ENCODE measurements at places on chromosomes 12 and 14.
A peak's percentile ranks its signal among the peaks of the same experiment; 100 is the strongest.

DNA sequence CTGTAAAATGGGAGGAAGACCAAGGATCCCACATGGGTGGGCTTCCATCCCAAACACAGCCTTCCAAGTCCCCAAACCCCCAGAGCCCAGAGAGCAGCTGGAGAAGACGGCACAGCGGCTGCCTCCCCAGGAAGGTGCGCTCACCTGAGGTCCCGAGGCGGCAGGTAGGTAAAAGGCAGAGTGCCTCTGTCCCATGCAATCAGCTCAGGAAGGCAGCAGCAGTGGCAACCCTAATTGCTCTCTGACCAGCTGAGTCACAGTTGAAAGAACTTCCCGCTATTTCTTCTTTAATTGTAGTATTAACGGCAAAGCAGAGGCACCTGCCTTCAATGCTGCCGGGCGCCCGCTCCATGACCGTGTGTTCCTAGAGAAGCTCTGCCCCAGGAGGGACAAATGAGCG lies 91.1 kb upstream of the BCL11B start:
- DNase-seq, result no peak

DNA sequence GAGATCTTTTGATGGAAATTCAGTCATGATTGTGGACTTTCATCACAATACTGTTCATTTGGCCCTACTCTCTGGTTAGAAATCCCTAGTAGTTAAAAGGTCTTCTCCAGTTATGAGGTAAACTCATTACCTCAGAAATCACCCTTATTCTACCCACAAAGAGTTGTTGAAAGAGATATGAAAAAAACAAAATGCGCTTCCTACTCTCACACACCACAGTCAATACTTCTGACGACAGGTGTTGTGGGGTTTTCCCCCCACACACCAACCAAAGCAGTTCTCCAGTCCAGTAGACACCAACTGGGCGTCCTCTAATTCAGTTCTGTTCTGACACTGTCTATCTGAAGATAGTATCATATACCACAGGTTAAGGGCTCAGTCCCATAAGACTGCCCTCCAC lies 54.9 kb downstream of the TRMT5 start:
- DNase-seq, result no peak

- no peak for DNase-seq
Measured at GRCh38 chr14:55707365-55707804, 127.4 kb downstream of the KTN1 start.

DNA sequence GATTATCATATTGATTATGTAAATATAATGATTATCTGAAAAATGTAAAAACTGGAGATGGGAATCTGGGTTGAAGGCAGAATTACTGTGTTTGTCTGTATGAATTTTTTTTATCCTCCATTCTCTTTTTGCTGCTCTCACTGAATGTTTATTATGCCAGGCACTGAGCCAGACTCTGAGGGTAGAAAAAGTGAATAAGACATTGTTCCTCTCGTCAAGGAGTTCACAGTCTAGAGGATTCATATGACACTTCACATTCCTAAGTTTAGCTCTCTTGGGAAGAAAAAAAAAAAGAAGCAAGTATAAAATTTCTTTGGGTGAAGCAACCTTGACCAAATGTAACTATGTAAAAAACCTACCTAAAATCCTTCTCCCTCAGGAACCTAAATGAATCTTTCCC lies 120.9 kb upstream of the LMO3 start:
- no peak for DNase-seq

DNA sequence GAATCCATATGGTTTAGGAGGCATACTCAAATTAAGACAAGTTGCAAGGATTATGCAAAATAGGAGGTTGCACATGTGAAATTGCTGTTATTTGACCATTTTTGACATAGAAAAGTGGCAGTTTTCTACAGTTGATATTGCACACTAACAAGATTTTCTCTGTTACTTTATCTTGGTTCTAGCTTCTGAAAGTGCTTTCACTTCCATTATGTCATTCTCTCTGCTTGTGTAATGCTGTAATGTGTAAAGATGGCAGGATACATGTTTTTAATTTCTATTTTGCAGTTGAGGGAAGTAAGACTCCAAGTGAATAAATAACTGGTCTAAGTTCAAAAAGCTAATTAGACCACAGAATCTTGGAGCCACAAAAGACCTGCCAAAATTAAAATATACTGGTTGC lies 60.6 kb downstream of the MYRFL start:
- DNase-seq, result no peak

DNA sequence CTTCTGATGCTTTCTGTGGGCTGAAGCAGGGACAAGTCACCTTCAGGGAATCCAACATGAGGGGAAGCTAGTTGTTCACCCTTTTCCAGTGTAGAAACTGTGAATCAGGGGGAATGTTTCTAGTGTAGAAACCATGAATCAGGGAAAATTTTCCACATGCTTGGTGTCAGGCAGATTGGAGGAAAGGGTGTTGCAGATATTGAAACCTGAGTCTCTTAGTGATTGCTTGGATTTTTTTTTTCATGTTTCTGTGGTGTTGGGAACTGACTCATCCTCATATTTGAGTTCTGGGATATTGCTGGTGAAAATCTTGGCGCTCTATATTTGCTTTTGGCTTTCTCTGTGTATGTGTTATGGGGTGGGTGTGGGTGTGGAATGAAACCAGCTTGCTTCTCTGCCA lies 144.5 kb upstream of the FBXO33 start:
- DNase-seq, result no peak

DNA sequence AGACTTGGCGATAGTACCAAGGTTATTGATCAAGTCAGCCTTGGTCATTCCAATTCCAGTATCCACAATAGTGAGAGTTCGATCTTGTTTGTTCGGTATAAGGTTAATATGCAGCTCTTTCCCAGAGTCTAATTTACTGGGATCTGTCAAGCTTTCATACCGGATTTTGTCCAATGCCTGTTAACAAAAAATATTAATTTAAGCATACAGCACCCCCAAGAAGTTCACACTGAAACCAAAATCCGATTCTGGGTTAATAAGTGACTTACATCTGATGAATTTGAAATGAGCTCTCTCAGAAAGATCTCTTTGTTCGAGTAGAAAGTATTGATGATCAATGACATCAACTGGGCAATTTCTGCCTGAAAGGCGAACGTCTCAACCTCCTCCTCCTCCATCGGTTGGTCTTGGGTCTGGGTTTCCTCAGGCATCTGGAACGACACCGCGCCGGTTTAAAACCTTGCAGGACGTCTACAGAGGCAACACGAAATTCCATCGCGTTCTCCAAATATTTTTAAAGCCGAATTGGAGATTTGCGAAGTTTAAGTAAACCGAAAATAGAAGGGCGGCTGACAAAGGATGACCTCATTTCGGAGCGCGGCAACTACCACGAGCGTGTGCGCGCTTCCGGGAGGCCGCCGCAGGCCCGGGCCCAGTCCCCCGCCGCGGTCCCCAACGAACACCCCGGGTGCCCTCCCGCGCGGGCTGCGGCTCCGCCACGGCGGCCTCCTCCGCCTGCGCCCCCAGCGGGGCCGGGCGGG lies 716 bp downstream of the HSP90AA1 start:
- DNase-seq, result no peak

GRCh38 chr12:116172224-116172849 lies 105.2 kb downstream of the MED13L start:
- DNase-seq, result no peak

DNA sequence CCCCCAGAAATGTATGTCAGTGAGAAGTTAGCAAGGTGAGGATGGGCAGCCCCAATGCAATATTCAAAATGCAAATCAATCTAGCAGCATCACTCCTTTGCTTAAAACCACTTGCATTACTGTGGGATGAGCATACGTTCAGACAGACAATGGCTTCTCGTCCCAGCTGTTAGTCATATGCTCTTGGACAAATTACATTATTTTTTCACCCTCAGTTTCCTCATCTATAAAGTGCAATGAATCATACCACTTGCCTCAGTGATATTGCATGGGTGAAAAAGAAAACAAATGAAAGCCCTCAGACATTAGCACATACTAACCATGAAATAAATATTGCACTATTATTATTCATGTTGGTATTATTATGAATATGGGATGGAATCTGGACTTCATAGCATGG lies 132.3 kb downstream of the C12orf75 start:
- DNase-seq, result no peak

DNA sequence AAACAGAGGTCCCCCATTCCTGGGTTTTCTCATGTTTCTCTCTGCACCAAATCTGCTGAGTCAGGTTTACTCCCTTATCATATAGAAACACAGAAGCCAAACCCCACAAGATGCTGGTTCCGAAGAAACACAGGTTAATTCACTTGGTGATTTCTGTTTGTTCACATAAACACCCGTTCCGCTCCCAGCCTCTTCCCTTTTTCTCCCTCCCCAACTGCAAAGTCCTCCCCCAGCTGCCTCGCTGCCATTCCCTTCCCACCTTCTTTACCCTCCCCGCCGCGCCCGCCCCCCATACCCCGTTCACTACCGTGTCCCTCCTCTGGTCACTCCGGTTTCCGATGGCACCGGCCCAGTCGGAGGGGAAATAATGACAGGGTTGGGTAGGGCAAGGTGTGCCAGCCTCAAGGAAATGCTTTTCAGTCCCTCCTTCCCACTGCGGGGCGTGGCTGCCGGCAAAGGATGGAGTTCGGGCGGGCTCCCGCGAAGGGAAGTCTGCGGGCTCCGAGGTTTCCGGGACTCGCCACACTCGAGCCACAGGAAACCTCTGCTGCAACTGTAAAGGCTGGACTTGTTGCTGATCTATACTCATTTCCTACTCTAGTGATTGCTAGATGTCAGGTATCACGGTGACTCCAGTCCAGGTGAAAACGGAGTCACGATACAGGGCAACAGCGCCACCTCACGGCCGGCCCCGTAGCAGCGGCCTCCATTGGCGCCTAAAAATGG lies at the start of gene STYK1:
STYK1 (minus strand) TSS at position 394 of the 726 bp plus-strand sequence. CDS start 39,434 bp downstream, outside the sequence.
- DNase-seq, result peak; percentile 59

- DNase-seq, result no peak
Measured at GRCh38 chr14:22432348-22432976, 156.6 kb downstream of the DAD1 start.

DNA sequence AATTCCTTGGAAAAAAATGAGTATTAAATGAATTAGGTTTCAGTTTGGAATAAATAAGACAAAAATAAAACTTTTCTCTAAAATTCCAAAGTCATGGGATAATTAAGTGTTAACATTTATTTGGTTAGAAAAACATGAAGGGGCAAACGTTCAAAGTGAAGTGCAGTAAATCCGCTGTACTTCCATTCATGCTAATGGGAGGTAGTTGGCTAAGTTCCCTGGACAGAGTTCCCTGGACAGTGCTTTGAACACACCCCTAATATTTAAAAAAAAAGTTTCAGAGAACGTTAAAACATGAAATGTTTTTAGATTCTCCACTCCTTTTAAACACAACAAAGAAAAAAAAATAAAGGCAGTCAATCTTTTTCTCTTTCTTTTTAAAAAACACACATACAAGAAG lies 16.3 kb downstream of the ALX1 start:
- DNase-seq, result no peak

- DNase-seq, result no peak
Measured at GRCh38 chr14:64841121-64841651, 38.5 kb downstream of the SPTB start.

DNA sequence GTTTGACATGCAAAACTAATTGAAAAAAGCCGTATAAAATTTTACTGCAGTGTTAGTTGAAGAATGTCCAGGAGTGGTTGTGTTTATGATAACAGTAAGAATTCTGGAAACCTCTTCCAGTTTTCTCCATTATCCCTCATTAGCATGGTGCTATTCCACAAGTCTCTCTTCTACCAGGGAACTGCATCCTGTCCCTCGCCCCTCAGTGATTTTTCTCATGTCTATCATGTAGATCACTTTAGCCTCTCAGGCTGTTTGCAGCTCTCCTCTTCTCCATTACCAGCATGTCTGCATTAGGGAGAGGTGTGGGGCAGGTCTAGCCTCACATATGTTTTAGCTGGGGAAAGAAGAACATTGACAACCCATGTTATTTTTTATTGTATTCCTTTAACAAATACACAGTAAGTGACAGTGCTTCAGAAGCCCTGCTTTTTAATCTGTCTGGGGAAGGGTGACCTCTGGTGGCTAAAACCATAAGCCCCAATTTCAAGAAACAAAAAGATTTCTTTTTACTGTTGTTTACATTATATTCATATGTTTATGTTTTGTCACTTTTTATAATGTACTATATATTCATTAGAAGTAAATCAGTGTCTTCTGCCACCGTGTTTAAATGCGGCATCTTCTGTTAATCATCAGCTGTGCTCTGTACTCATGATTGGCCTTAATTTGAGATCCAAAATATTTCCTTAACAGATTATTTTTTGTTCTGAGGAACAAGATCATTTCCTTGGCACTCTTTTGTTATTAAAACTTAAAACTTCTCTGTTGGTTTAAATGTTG lies 70.7 kb downstream of the RASSF8 start:
- DNase-seq, result no peak

DNA sequence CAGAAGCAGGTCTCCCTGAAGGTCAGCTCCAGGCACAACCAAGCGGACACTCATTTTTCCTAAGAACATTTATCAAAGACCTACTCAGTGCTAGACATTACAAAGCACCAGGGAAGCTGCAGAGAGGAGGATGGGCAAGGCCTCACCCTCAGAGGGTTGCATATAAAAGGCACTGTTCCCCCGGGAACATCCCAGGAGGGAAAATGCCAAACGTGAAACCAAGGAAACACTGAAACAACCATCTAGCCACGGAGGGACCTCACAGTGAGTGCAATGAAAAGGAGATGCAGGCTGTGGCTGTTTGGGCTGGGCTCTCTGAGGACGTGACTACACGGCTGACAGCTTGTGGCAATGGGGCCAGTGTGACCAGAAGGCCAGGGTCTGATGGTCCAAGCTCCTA lies 117.4 kb upstream of the VASH1 start:
- DNase-seq, result no peak

DNA sequence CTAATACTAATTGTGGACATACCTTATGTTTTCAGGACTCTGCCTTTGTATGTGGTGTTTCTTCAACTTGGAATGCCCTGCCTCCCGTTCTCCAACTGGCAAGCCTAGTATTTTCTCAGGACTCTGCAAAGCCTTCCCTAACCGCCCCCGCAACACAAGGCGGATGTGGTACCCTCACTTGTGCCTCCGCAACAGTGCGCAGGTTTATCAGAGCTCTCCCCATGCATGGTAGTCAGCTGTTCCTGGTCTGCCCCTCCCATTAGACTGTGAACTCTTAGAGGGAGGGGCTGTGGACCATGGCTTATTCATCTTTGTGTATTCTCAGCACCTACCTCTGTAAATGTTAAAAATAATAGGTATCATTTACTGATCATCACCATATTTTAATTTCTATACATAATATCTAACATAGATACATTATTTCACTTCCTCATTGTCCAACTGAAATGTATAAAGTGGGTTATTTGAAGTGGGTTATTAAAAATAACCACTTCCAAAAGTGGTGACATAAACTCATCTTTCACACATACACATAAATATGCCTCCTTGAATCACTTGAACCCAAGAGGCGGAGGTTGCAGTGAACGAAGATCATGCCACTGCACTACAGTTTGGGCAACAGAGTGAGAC lies 9.0 kb downstream of the LPAR5 start:
- DNase-seq, result no peak
